ENCODE measurements at places on chromosomes 1 and 21. TPM values are rescaled to one million over a fixed set of nuclear protein-coding genes. Genes with fewer than 3 reads are reported as not detected.

The ANKRD35 gene
- 2.0 TPM for total RNA-seq

The RGS7 gene
- total RNA-seq: not detected

The STYXL2 gene
- total RNA-seq: 94.1 TPM

The BTBD8 gene
- 4.4 TPM for total RNA-seq

The NLRP3 gene
- total RNA-seq: 1.1 TPM

The HIPK1 gene
- total RNA-seq: 56.1 TPM

The RAB42 gene
- 1.4 TPM for total RNA-seq

The OR2T12 gene
- not detected for total RNA-seq

The IFI6 gene
- total RNA-seq: 145 TPM

The GJA8 gene
- not detected for total RNA-seq

DNA sequence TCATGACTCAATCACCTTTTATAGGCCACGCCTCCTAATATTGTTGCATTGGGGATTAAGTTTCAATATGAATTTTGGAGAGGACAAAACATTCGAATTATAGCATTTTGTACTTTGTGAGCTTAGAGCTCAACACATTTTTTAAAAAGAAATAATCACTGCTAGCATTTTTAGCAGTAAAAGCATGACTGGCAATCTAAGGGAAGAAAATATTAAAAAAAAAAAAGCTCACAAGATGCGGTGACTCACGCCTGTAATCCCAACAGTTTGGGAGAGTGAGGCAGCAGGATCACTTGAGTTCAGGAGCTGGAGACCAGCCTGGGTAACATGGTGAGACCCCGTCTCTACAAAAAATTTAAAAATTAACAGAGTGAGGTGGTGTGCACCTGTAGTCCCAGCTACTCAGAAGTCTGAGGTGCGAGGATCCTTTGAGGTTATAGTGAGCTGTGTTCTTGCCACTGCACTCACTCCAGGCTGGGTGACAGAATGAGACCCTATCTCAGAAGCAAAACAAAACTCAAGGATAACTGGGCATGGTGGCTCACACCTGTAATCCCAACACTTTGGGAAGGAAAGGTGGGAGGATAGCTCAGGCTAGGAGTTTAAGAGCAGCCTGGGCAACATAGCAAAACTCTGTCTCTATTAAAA, 28.8 kb upstream of the DIPK1A start:
- no peak for DNase-seq

DNA sequence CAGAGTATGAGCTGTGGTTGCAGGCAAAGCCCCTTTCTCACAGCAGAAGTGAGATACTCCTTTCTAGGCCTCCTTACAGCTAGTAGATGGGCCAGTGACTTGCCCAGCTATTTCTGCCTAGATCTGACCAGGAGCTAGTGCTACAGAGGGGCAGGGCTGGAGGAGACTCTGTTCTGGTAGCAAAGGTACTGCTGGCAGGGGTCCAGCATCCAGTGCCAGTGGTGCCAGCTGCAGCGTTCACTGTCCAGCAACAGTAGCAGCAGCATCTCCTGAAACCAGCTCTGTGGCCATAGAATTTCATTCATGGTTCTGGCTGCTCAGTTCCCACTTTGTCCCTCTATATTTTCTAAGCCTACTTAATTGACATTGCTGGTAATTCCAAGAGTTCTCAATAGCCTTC, 62.5 kb upstream of the CNN3 start:
- DNase-seq: no peak

- DNase-seq: peak; percentile 79
These were observed 78.7 kb downstream of the PBX1 start for GRCh38 chr1:164637461-164638375.

DNA sequence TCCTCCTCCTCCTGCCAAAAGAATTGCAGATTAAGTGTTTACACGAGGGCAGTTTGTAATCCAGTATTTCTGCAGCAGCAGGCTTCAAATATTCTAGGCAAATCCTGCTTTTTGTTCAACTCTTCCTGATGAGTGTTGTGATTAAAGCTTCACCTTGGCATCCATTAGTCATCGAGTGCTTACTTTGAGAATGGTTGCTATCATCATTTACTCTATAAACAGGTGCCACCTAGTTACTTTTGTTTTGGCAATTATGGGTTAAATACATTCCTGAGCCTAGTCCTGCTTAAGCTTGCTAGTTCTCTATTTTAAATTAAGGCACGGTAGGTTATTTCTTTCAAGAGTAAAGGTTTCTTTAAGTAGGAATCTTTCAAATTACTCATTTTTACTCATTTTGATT, 20.3 kb downstream of the PDC start:
- DNase-seq: no peak

DNA sequence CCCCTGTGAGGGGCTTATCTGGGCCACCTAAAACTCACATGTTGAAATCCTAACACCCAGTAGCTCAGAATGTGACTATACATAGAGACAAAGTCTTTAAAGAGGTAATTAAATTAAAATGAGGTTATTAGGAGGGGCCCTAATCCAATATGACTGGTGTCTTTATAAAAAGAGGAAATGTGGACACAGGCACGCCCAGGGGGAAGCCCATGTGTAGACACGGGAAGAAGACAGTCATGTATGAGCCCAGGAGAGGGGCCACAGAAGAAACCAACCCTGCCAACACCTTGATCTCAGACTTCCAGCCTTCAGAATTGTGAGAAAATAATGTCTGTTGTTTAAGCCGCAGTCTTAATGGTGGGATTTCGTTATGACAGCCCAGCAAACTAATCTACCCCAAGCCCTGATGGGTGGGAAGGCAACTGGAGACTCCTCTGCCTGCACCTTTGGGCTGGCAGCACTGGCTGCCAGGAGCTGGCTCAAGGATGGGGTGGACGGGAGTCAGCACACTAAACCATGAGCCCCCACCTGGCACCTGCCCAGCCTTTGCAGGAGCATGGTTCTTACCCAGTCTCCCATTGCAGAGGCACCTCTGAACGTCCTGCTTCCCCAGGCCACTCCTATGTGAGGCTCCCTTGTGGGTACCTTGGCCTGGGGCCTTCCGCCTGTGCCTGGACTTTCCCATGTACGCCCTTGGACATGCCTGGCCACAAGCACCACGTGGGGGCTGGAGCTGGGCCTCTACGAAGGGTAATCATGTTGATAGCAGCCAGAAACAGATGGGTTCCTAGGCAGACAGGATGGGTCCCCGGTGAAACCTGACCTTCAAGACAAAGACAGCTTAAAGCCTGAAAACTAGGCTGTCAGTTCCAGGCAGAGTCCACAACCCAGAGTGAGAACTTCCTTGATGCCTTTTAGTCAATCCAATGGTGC, 57.1 kb upstream of the DMRTB1 start:
- no peak for DNase-seq

GRCh38 chr1:15424146-15424667, 14.0 kb upstream of the CTRC start:
- no peak for DNase-seq

- no peak for DNase-seq
These were observed 209.7 kb upstream of the ST6GALNAC5 start for GRCh38 chr1:76657623-76658022.

DNA sequence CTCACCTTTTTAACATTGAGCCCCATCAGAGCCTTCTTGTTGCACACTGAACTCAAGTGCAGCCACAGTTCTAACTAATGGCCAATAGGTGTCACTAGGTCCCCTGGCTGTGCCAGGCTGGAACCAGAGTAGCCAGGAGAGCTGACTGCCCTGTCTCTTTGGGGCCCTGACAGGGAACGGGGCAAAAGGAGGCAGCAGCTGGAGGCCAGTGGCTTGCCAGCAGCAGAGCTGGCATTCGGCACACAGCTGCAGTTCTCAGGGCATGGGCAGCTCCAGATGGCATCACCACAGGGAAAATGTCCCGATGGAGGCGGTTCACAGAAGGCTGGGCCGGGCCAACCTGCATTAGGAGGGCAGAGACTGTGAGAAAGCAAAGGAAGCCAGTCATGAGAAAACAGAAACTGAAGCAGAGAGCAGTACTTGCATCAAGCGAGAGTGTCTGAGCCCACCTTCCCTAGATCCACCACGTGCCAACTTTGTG, 188.6 kb downstream of the FCRL5 start:
- no peak for DNase-seq

GRCh38 chr1:152745765-152746444, 11.9 kb upstream of the KPRP start:
- DNase-seq: no peak

- no peak for DNase-seq
These were observed 15.5 kb upstream of the PPP1R15B start for GRCh38 chr1:204426971-204427701.

- no peak for DNase-seq
These were observed 236.9 kb upstream of the VAMP3 start for GRCh38 chr1:7534061-7534825.

DNA sequence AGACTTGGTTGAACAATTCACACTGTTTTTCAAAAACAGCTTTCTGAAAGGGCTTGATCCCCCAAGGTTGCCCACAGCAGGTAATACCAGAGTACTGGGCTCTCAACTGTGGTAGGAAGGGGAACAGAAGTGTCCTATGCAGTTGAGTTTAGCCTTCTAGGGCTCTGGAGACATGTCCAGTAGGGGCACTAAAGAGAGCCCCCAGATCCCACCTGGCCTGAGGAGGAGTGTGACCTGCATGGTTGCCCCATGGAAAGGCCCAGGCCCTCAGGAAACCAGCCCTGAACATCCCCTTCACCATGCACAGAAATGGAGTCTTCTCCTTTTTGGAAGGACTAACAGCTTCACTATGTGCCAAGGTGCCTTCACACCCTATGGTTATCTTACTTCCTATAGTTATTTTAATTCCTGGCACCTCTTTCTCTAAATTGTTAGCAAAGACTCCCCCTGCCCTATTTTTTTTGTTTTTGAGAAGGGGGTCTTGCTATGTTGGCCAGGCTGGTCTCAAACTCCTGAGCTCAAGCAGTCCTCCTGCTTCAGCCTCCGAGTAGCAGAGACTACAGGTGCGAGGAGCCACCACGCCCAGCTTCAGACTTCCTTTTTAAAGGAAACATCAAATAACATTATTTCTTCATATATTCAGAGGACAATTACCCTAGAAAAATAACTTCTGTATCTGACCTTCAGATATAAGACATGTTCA, 16.8 kb upstream of the LSS start:
- no peak for DNase-seq

DNA sequence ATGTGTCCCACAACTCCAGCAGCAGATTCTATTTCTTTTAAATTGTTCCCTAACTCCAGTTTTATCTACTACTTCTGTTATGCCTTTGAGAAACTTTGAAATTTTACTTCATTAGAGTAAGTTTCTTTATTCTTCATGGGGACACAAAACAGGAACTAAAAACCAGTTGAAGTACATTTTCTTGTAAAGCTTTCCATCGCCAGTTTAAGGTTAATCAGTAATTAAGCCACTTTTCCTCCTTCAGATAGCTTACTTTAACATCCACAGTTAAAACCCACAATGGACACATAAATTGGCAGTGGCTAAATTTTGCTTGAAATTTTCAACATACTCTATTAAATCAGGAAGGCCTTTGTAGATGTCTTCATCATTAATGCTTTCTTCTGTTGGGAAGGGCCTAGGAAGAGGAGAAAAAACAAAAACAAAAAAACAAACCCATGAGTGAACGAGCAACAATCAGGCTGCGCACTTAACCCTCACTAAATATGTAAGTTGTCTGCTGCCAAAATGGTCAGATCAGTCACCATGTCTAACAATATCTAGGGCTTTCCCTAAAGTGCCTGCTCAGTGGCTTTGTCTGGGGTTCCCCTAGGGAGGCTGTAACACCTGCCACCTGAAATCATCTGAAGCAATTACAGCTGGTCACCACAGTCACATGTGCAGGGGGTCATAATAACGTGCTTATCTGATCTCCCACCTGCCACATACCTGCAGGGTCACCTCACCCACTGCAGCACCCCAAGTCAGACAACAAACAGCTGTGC, 187.9 kb downstream of the VAV3 start:
- DNase-seq: no peak

- no peak for DNase-seq
These were observed 34.5 kb upstream of the PLXNA2 start for GRCh38 chr1:208278638-208279037.

DNA sequence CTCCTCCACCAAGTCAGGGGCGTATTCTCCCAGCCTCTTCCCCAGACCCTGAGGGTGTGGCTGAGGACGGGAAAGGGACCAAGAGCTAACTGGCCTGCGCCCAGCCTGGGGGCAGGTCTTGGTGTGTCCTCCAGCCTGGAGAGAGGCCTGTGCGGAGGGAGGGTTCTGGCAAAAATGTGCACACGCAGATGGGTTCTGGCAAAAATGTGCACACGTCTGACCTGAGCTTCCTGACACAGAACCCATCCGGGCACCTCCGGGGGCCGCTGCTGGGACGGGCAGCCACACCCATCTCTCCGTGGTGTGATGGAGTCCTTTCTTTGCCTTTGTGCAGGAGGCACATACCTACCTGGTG, 23.1 kb upstream of the PKP1 start:
- no peak for DNase-seq

GRCh38 chr21:38297194-38297631, 40.4 kb downstream of the KCNJ15 start:
- DNase-seq: no peak

DNA sequence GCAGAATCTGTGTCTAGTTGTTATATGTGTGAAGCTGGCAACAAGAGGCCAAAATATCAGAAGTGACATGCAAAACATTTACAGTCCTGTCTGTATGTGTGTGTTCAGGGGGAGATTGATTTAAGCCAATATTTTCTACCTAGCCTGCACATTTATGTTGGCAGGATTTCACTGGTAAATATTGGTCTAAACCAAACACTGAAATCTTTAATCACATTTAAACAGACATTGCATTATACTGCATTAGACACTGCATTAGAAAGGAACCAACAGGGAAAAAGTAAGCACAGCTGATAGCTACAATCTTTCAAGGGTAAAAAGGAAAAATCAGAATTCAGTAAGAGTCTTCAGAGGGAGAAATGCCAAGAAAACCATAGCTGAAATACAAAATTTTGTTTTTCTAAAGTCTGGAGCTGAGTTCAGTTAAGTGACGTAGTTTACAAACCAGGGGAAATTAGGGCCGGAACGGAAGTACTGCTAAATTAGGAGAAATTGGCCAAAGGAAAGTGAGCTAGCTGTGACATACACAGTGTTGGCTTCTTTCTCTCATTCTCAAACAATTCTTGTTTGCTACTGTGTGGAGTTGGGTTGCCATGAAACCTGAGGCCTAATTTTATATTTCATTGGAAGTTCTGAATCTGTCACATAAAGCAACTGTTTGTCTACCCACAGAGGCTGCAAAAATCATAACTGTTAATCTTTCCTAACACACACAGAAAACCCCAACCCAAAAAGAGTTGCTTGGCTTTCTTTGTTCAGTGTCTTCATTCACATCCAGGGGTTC, 217.3 kb upstream of the SGIP1 start:
- no peak for DNase-seq

GRCh38 chr1:150772326-150772725, 6.7 kb upstream of the CTSS start:
- no peak for DNase-seq

GRCh38 chr1:109885589-109885988, 25.1 kb upstream of the CSF1 start:
- DNase-seq: no peak
